ENCODE measurements at places on chromosomes 7 and 10. TPM values are rescaled to one million over a fixed set of nuclear protein-coding genes. Genes with fewer than 3 reads are reported as not detected.
A peak's percentile ranks its signal among the peaks of the same experiment; 100 is the strongest.

SLC13A1 gene
- not detected for total RNA-seq

TMEM26 gene
- total RNA-seq: 0.08 TPM

TRIM74 gene
- total RNA-seq: not detected

- peak; percentile 94 for DNase-seq
- peaks cover 6% of the 10 kb centered on the region for H3K36me3 ChIP-seq
- peak overlapping the region; percentile 87 for H3K27ac ChIP-seq
- peak overlapping the region; percentile 43 for H3K4me3 ChIP-seq
- H3K4me1 ChIP-seq: peaks cover 79% of the 10 kb centered on the region
- H3K27me3 ChIP-seq: no peaks in the 10 kb centered on the region
Measured at GRCh38 chr10:102796407-102797176, 40.6 kb downstream of the CYP17A1 start.

- no peaks in the 10 kb centered on the region for H3K27me3 ChIP-seq
- H3K36me3 ChIP-seq: no peaks in the 10 kb centered on the region
- no peak overlapping the region for H3K4me3 ChIP-seq
- peak overlapping the region; percentile 77 for H3K27ac ChIP-seq
Measured at GRCh38 chr10:122287570-122287969, 16.5 kb downstream of the BTBD16 start.

DNA sequence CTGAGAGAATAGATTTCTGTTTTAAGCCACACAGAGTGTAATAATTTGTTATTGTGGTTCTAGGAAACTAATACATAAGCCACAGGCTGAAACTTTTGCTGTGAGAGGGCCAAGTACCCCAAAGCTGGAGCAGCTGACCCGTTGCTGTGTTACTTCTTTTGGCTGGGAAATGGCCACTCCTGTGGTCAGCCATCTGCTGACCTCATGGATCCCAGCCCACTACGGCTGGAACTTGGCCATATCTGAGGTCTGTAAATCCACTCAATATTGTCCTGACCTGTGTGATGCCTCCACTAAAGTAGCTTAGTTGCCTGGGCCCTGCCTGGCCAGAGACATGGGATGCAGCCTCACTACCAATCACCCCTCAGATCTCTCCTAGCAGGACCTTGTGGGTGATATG lies 17.4 kb upstream of the LOXL4 start:
- H3K27ac ChIP-seq: no peak overlapping the region
- no peaks in the 10 kb centered on the region for H3K27me3 ChIP-seq
- no peak overlapping the region for H3K4me3 ChIP-seq
- H3K4me1 ChIP-seq: no peaks in the 10 kb centered on the region
- no peak for DNase-seq
- H3K36me3 ChIP-seq: no peaks in the 10 kb centered on the region

GRCh38 chr7:102840404-102840803 lies 72.4 kb upstream of the LRRC17 start:
- peaks cover 18% of the 10 kb centered on the region for H3K4me1 ChIP-seq
- no peaks in the 10 kb centered on the region for H3K36me3 ChIP-seq
- H3K27ac ChIP-seq: no peak overlapping the region
- no peaks in the 10 kb centered on the region for H3K27me3 ChIP-seq
- H3K4me3 ChIP-seq: no peak overlapping the region

DNA sequence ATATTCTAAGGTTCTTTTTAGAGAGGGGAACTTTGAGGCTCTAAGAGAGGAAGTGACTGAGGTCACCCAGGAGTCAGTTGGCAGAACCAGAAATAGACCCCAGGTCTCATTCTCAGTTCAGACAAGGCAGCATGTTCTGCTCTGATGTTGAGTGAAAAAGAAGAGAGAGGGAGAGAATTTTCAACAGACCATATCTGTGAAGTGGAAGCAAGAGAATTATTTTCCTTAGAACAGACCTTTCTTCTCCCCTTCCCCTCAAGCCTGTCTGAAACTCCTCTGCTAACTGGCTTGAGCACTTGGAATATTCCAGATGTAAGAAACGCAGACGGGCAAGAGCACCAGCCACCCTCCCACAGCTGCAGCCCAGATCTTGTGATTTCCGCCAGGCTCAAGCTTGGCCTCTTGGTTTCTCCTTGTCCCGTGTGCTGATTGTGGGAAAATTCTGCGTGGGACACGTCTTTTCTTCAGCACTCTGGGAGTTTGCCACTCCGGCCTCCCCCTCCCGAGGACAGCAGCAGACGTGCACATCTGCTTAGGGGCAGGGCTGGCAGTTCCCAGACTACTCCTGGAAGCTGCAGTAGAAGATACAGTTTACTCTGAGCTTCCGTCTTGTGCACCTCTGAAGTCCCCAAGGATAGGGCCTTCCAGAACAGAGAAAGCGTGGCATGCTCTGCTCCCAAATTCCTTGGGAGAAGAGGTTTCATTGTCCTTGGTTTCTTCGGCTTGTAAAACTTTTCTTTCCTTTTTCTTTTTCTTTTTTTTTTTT lies 22.7 kb upstream of the IKZF1 start:
- no peaks in the 10 kb centered on the region for H3K36me3 ChIP-seq
- H3K27me3 ChIP-seq: no peaks in the 10 kb centered on the region
- no peak for DNase-seq
- H3K4me3 ChIP-seq: no peak overlapping the region
- H3K27ac ChIP-seq: no peak overlapping the region

GRCh38 chr10:129890170-129890569 lies 73.9 kb downstream of the EBF3 start:
- no peaks in the 10 kb centered on the region for H3K36me3 ChIP-seq
- no peak overlapping the region for H3K4me3 ChIP-seq
- no peaks in the 10 kb centered on the region for H3K27me3 ChIP-seq
- no peak overlapping the region for H3K27ac ChIP-seq
- H3K4me1 ChIP-seq: peaks cover 29% of the 10 kb centered on the region

DNA sequence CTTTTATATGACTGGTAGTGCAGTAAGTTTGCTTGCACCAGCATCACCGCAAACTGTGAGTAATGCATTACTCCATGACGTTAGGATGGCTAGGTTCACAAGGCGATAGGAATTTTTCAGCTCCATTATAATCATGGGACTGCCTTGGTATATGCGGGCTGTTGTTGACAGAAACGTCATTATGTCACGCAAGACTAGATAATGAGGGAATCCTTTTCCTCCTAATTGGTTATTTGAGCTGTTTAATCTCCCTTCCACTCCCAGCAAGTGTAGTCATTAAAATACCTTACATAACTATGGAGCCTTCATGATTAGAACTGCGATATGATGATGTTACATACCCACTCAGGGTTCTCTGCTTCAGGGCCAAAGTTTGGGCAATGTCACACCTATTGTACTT lies 17.3 kb downstream of the KLLN start:
- no peak overlapping the region for H3K27ac ChIP-seq
- DNase-seq: no peak
- H3K27me3 ChIP-seq: no peaks in the 10 kb centered on the region
- H3K4me1 ChIP-seq: peaks cover 2% of the 10 kb centered on the region
- no peak overlapping the region for H3K4me3 ChIP-seq

Measured in psoas muscle (tissue), 8 donors.